ENCODE measurements at places on chromosomes 4 and X.

DNA sequence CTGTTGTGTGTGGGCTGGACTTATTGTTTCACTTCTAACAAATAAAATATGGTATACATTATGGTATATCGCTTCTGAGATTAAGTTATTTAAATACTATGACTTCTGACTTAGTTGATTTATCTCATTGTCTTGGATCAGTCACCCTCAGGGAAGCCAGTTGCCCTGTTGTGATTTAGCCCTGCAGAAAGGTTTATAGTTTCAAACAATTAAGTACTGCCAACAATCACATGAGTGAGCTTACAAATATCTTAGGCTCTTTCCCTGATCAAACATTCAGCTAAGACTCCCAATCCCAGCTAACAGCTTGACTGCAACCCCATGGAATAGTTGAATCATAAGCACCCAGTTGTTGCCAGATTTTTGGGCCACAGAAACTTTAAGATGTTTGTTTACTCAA is 85.4 kb downstream of the MAGEC1 start:
- no peak for ATAC-seq

GRCh38 chr4:140935254-140935653 is 179.1 kb upstream of the TBC1D9 start:
- no peak for ATAC-seq

DNA sequence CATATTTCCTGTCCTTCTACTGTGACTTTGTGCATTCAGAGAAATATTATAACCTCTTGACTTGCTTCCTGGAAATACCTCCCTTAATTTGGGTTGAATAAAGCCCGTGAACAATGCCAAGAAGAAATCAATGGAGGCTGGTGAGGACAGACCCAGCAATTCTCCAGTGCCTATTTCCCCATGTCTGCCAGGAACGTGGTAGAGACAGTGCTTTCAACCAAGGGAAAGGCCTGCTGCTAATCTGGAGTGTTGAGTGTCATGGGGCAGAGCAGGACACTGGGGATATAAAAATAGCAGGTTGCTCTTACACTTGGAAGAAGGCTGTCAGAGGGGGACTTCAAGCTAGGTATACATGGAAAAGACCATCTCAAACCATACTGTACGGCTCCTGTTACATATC is 19.9 kb downstream of the TSC22D3 start:
- no peak for ATAC-seq

DNA sequence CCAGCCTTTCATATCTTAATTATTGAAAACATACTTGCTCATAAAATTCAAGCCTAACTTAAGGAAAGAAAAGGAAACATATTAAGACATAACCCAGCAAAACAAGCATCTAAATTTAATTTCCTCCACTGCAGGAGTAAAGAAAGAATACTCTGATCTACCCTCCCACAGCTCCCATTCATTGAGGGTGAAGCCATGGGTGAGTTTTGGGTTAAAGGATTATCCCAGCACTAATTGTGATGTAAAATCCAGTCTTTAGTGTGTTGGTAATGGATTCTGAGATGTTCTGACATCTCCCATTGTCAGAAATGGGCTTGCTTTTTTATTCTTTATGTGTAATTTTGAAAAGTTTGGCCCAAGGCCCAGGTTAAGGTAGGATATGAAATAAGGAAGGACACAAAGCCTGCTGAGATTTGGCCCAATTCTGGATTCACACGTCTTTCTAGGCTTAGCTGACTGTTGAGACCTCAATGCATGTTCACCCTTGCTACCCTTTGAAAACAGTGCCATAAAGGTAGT is 50.4 kb downstream of the SPARCL1 start:
- ATAC-seq: no peak

GRCh38 chr4:76740866-76741662 is 156.9 kb downstream of the SOWAHB start:
- peak; percentile 13 for ATAC-seq

- ATAC-seq: no peak
Measured at GRCh38 chr4:69910016-69910782, 20.7 kb upstream of the CSN1S1 start.

DNA sequence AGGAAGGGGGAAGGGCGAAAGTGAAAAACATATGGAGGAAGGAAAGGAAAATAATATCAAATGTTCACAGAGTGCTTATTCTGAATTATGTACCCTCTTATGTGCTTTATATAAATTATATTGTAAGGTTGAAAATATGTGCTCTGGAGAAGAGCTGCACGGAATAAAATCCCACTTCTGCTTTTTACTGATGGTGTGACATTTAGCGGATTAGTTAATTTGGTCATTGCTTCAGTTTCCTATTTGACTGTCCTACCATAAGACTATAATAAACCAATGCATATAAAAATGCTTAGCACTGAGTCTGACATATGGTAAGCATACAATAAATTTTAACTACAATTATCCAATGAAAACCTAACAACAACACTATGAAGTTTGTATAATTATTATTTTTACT is 86.2 kb downstream of the NPFFR2 start:
- no peak for ATAC-seq

DNA sequence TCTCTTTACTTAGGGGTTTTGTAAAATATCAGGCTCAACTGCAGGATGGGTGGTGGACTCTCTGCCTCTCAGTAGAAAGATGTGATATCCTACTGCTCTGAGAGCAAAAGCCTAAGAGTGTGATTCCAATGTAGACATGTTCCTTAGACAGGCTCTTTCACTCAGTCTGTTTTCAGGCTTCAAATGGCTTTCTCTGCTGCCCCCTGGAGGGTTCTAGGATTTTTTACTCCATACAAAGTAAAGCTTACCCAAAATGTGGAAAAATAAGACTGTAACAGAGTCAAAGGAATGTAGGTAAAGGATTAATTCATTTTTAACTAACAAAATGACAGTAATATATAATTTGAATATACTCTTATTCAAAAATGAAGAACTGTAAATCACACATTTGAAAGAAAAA is 32.1 kb downstream of the ZGRF1 start:
- ATAC-seq: no peak

DNA sequence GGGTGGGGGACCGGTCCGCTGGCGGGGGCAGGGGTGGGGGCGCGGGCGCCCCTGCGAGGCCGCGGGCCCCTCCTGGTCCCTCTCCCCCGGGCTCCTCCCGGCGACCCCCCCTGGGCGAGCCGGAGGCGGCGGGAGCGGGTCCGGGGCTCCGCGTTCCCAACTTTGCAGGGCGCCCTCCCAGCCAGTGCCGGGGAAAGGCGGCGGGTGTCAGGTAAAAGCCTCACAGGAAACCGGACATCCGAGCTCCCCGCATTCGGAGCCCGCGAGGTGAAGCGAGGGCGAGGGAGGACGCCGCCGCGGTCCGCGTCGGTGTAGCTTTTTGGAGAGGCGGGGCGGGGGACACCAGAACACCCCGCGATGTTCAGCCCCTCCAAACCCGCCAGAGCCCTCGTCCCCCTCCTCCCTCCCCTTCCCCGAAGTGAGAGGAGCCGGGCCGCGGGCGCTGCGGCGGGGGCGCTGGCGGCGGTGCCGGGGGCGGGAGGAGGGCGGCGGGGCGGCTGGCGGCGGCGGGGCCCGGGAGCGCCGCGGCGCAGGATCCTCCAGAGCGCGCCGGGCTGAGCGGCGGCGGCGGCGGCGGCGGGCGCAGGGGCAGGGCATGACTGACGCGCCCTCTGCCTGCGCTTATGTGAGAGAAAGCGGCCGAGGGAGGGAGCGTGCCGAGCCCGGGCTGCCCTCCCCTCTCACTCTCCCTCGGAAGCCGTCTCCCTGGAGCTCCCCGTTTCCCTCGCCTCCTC is at the start of gene VEGFC:
Gene VEGFC (minus strand): TSS at position 597 of the 734 bp plus-strand sequence. CDS start 611 bp downstream, outside the sequence.
- peak; percentile 34 for ATAC-seq

DNA sequence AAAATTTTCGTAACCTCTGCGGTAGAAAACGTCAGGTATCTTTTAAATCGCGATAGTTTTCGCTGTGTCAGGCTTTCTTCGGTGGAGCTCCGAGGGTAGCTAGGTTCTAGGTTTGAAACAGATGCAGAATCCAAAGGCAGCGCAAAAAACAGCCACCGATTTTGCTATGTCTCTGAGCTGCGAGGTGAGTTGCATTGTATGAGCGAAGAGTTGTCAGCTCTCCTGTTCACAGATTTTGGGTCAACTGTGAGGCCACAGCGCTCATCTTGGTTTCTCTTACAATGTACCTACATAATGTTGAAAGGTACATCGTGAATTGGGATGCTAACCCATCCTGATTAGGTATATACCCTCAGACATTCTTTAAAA is 486 bp downstream of the CLCN3 start:
- no peak for ATAC-seq

DNA sequence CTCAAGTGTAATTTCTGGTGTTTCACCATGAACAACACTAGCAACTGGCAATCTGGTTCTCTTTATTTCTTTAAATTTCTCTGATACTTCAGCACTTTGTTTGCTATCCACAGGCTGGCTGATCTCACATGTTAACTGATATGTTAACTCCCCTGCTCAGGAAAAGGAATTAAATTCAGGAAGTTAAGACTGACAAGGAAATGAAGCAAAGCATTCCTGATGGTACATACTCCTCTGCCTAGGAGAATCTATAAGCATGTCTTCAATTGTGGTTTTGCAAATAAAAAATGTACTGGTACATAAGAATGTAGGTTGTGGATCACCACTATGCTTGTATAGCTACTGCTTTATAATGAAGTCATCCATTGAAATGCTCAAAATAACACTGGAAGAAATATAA is 1119.2 kb upstream of the INTU start:
- ATAC-seq: no peak

GRCh38 chr4:99878604-99879003 is 15.6 kb downstream of the LAMTOR3 start:
- ATAC-seq: no peak

- no peak for ATAC-seq
Measured at GRCh38 chr4:15562114-15562513, 92.4 kb downstream of the CC2D2A start.

GRCh38 chr4:30962939-30963338 is 242.8 kb downstream of the PCDH7 start:
- ATAC-seq: no peak

- ATAC-seq: no peak
Measured at GRCh38 chr4:3766785-3767569, 792 bp downstream of the ADRA2C start.

DNA sequence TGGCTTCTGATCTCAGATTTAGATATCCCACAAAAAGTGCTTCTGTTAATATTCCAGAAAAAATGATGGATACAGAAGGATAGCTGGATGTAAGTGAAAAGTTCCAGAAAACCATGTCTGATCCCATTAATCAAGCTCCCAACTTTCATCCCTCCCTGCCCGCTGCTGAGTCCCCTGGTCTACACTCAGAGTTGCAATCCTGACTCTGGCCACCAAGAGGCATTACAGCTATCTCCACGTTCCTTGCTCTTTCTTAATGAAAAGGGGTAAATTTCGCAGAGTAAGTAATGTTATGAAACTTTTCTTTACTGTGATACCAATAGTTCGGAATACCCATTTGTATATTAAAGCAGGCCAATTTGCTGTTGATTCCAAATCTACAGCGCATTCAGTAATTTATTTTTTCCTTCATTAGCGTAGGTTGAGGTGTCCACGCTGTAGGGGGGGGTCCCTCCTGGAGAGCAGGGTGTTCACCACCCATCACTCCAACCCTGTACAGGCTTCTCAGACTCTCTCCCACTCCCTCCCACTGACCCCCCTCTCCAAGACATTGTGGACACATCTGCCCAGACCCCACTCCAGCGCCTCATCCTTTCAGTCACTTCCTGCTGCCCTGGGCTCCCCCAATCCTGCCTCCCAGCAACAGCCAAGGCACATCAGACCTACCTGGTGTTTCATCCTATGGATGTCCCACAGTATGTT is 55.1 kb downstream of the RAB40A start:
- ATAC-seq: peak; percentile 71

DNA sequence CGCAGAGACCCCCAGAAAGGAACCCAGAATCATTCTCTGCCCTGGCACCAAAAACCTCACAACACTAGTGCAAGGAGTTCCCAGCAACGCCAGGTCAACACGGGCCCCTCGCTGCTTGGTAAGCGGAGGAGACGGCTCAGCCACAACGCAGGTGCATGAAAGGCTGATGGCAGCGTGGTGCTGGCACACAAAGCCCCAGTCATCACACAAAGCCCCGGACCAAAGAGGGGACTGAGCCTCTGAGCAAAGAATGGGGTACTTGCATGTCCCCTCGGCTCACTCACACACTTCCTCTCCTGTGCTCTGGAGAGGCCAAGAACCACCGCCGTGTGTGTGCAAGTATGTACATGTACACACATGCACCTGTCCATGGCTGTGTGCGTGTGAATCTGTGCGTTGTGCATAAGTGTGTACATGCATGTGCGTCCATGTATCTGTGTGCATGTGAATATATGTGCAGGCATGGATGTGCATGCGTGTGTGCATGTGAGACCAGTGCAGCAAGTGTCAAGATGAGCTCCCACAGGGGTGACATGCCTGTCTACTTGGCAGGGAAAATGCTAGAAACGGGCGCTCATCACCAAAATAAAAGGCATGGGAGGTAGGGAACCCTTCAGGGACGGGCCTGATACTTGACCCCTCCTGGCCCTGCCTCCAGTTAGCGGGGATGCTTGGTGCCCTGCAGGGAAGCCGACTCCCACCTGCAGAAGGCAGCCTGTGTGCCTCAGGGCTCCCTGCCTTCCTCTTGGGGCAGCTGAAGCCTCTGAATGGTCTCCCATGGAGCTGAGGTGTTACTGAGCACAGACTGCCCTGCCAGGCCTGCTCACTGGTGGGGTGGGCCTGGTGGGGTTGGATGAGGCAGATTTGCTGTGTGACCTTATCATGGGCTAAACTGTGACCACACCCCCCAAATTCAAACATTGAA is 60.4 kb downstream of the ZFYVE28 start:
- ATAC-seq: no peak

DNA sequence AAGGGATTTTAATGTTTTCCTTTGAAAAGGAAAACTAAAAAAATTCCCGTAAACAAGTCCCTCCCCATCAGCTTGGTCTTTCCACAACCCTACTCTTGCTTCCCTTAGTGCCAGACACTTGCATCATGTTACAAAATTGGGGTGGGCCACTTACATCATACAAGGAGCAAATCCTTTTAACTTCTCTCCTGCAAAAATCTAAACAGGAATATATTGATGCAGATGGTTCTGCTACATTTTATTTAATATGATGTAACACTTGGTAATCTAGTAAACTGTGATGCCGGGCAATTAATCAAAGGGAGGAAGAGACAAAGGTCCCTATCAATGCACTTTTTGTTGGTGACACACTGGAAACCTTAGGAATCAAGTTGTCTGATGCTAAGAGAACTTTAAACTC is 125.3 kb downstream of the UBE2K start:
- ATAC-seq: no peak

- no peak for ATAC-seq
Measured at GRCh38 chrX:46169808-46170207, 375.4 kb downstream of the ZNF674 start.

- no peak for ATAC-seq
Measured at GRCh38 chr4:6502747-6503465, 30.5 kb upstream of the PPP2R2C start.

DNA sequence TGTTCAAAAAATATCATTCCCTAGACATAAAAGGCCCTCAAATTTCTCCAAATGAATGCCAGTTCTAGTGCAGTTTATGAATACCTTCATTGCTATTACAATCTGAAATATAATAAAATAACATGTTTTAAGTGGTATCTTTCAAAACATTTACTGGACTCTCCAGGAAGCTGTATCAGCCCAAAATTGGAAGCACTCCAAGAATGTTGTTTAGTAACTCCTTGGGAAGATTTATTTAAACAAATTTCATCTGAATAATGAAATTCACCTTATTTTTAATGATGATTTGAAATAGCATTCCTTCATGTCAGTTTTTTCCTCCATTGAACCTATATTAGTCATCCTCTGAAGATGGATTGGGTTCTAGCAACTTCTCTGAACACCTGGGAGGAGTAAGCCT is 217.2 kb upstream of the PCDH18 start:
- ATAC-seq: no peak

- no peak for ATAC-seq
Measured at GRCh38 chrX:129981200-129981553, 1.3 kb upstream of the BCORL1 start.
